ENCODE measurements at places on chromosomes 12 and 14.

DNA sequence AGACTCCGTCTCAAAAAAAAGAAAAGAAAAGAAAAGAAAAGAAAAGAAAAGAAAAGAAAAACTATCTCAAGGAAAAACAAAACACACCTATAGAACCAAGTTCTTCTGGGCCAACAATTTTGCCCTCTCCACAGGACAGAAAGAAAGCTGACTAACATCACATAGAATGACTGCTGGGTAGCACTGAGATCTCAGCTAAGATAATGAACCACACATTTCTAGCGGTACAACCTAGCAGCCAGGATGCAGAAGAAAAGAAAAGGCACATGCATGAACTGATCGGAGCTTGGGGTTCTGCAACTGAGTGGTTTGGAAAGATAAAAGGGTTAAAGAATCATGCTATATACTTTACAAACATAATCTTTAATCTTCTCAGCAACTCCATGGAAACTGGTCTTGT lies 19.5 kb downstream of the TMED10 start:
- DNase-seq = peak; percentile 8

DNA sequence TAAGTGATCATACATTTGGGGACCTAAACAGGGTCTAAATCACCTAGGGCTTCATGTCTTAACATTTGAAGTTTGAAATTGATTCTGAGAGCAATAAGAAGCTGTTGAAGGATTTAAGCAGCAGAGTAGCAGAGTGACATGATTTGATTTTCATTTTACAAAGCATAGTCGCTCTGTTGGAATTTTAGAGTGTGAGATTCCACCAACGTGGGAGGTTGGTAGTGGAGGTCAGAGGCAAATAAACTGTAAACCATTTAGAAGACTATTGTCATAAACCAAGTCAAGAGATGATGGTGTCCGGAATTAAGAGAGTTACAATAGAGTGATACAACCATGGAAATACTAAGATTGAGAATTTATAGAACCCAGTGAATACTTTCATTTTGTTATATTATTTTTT lies 52.7 kb upstream of the ZDHHC17 start:
- no peak for DNase-seq

- no peak for DNase-seq
These were observed 7.9 kb downstream of the SLC10A1 start for GRCh38 chr14:69789118-69789640.

DNA sequence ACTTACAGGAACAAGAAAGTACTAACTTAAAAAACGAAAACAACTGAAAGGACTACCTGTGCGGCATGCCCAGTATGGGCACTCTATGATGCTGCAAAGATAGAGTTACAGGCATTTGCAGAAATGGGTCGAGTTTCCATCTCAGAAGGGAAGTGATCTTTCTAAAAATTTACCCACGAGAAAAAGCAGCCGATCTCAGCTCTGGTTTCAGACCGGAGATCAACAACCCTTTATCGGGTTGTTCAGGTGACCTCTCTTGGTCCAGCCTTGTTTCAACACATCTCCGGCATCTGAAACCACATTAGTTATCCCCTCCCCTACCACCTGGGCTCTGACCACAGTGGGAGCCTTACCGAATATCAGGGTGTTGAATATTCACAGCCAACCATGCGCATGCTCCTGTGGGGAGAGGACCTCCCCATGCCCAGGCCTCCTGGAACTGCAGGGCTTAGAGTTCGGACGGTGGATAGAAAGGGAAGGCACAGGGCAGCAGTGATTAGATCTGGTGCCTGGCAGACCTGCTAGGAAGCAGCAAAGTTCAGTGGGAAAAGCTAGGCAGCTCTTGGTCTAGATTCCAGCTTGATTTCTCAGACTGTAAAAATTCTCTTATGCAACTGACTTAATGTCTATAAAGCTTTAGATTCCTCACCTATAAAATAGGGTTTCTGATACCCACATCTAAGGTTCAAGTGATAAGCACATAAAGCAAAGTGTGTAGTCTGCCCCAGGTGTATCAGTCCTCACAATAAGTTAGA lies 906.0 kb downstream of the VRK1 start:
- peak; percentile 26 for DNase-seq

- no peak for DNase-seq
These were observed 5.8 kb downstream of the SLC48A1 start for GRCh38 chr12:47778881-47779280.

- DNase-seq = no peak
These were observed 159.5 kb downstream of the RIMBP2 start for GRCh38 chr12:130556486-130557055.

DNA sequence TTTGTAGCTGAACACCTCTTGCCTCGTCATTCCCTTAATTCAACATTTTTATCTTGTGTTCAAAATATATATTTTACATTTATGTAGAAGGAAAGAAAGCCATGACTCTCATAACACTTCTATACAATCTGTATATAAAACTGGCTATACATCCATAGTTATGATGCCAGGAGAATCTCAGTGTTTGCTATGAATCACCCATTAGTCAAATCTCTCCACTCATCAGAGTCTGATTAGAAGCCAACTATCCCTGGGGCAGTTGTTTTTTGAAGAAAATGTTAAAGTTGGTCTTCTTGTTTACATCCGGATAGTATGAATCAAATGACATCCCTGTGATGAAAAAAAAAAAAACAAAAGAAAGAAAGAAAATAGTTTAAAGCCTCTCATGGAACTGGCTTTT lies 503.9 kb downstream of the NELL2 start:
- DNase-seq = no peak

- DNase-seq = no peak
These were observed 669 bp upstream of the CDKN3 start for GRCh38 chr14:54396183-54396492.

DNA sequence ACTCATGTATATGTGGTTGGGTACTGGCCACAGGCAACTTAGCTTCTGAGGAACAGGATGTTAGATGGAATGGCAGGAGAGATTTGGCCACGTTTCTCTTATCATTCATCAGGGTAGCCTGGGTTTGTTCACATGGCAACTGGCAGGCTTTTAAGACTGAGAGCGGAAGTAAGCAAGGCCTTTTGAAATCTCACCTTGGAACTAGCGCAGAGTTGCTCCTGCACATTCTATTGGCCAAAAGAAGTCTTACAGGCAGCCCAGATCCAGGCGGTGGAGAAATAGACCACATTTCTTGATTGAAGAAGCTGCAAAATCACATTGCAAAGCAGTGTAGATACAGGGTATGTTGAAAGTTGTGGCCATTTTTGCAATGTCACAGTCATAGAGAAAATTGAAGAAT lies 3.7 kb downstream of the CLEC4A start:
- no peak for DNase-seq

DNA sequence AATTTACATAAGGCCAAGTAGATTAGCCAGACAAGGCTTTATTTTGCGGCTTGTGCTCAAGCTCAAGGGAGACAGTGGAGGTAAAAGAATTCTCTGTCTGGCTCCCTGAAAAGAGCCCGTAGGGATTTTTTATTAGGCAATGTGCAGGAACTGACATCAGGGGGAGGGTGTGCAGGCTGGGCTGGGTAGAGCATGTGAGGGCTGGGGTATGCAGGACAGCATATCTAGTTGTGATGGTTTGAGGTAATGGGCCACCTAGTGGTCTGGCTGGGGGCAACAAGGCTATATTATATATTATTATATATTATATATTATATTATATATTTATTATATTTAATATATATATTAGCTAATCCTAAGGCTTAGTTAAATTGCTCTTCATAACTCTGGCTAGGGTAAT lies 102.1 kb downstream of the TMEM117 start:
- no peak for DNase-seq

DNA sequence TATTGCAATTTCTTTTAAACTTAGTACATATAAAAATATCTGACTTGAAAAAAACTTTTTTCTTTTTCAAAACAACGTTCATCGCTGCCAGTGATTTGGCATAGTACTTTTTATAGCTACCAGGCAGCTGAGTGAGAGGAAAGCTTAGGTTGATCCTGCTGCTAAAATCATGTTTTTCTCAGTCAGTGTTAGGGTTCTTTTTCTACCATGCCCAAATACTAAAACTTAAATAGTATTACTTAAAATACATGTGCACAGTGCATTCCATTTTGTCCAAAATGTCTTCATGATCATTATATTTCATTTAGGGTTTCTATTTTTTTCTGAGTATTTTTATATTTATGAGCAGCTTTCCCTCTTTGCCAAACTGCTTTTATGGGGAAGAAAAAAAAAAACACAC lies 123.8 kb downstream of the PDZRN4 start:
- no peak for DNase-seq

- no peak for DNase-seq
These were observed 573 bp upstream of the SUSD6 start for GRCh38 chr14:69610874-69611171.

- DNase-seq = no peak
These were observed 96.8 kb downstream of the SINHCAF start for GRCh38 chr12:31228811-31229792.

DNA sequence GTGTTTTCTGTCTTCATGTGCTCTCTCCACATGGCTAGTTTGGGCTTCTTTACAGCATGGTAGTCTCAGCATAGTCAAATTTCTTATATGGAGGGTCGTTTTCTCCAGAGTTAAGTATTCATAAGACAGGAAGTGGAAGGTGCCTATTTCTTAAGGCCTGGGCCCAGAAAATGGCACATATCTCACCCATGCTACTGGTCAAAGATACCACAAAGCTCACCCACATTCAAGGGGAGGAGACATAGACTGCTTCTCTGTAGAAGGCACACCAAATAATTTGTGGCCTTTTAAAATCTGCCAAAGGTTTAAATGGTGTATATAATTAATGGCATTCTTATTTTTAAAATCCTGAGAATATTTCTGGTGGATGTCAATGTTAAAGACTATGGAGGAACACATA lies 44.8 kb downstream of the CCDC91 start:
- DNase-seq = no peak

DNA sequence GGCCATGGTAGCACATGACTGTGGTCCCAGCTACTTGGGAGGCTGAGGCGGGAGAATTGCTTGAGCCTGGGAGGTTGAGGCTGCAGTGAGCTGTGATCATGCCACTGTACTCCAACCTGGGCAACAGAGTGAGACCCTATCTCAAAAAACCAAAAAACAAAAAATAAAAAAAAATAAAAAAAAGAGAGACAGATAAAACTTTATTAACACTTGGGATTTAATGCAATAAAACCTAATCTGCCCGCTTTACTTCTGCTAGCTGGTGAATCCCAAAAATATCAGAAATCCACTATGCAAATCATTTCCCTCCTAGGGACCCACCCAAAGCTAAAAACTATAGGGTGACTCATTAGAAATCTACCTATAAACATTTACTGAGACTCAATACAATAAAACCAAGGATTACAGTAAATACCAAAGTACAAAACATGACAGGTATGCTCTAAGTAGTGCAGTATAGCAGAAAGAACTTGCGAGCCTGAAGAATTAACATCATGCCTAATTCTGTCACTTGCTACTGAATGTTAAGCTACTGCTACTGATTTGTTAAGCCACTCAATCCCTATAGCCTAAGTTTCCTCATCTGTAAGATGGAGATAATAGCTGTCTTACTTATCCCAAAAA lies 50.1 kb upstream of the STAC3 start:
- no peak for DNase-seq

- DNase-seq = no peak
These were observed 42.0 kb upstream of the CHST11 start for GRCh38 chr12:104414581-104415341.

DNA sequence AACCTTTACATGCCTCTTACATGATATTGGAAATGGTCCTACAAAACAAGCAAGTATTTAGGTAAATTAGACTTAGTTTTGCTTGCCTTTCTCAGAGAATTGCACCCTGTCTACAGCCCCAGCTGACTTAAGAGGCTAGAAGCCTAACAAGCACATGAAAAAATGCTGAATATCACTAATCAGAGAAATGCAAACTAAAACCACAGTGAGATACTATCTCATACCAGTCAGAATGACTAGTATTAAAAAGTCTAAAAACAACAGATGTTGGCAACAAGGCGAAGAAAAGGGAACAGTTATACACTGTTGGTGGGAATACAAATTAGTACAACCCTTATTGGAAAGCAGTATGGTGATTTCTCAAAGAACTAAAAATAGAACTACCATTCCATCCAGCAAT lies 103.8 kb downstream of the EGLN3 start:
- no peak for DNase-seq

DNA sequence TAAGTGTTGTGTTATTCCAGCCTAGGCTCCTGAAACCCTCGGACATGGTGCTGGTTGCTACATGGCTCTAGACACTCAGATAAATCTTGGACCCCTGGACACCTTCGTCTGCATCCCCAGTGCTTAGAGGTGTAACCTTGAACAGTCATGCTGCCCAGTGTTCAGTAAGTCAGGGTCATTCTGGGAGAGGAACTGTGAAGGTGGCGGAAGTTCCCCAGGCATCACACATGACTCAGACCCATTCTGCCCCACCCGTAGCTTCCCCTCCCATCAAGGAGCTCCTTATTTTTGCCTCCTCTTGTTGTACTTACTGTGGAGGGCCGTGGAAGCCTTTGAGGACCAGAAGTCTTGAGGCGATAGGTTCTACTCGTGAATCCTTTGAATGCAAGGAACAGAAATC lies 18.1 kb upstream of the SSPN start:
- no peak for DNase-seq

Measured in activated gamma-delta T cell treated with Interleukin-2 at 50 U/mL for 16 hours (primary cell).